B cell (primary cell): ENCODE measurements at places on chromosomes 6 and 20.
A peak's percentile ranks its signal among the peaks of the same experiment; 100 is the strongest.

- peak; percentile 74 for DNase-seq
Measured at GRCh38 chr6:130223508-130223907, 757 bp upstream of the SAMD3 start.

DNA sequence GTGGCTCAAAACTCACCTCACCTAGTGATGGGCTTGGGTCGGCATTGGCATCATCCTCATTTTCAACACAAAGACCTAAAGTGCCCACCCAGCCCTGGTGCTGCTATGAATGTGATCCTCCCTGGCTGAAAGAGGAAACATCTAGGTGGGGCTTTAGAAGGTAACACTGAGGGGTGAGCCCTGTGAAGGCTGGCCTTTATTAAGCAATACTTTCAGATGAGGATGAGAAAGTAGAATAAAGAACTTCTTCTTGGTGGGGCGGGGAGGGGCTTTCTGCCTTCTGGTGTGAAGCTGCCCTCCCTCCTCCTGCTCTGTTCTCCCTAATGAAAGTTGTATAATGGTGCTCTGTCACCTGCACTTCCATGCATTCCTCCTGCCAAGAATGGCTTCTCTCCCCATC lies 133.0 kb upstream of the TRAF3IP2 start:
- peak; percentile 26 for DNase-seq

GRCh38 chr20:689348-689747 lies 13.7 kb upstream of the SCRT2 start:
- DNase-seq, result no peak

GRCh38 chr6:168496139-168496996 lies 55.4 kb downstream of the SMOC2 start:
- DNase-seq, result no peak

DNA sequence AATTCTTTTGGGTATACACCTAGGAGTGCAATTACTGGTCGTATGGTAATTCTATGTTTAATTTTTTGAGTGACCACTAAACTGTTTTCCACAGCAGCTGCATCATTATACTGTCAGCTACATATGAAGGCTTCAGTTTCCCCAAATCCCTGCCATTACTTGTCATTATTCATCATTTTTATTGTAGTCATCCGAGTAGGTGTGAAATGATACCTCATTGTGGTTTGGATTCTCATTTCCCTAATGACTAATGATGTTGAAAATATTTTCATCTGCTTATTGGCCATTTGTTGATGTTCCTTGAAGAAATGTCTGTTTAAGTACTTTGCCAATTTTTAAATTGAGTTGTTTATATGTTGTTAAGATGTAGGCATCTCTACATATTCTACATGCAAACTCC lies 633.6 kb upstream of the IMPG1 start:
- DNase-seq, result no peak

GRCh38 chr20:59412875-59413284 lies 112.5 kb downstream of the EDN3 start:
- DNase-seq, result no peak

- DNase-seq, result peak; percentile 10
Measured at GRCh38 chr6:130575971-130576370, 210.2 kb downstream of the TMEM200A start.

DNA sequence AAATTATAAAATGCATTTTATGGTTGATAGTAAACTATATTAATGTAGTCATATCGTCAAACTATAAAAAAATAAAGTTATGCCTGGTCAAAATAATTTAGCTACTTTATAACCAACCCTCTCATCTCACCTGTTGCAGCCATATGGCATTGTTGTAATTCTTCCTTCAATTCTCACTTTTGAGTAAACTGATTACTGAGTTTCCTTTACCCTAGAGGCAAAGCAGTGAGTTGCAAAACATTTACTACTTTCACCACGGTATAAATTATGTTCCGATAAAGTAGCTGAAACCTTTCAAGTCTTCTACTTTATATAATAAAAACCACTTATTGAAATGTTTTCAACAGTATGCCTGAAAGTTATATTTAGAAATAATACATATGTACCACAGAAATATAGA lies 113.8 kb downstream of the AHI1 start:
- DNase-seq, result no peak

DNA sequence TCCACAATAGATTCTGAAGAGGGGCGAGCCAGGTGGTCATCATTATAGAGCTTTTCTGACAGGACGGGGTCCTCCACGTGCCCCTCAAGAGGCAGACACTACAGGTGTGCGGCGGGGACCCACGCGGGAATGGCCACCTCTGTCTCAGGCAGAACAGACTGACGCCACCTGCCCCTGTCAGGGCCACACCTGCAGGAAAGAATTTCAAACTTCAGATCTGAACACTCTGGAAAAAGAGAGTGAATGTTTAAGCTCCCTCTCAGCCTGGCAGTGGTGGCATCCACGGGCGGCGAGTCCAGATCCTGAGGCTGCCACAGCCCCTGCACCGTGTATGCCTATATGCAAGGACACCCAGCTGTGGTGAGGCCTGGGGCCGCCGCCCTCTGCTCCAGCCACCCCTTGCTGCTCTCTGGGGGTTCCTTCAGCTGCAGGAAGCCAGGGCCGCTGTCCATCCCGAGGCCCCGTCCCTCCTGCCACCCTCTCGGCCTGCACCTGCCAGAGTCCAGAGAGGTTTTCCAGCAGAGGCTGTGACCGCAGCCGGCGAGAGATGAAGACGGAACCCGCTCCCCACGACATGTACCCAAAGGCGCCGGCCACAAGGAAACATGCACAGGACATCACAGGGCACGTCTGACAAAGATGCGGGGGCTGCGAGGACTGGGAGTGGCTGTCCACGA lies 234.9 kb downstream of the ERMARD start:
- DNase-seq, result no peak

GRCh38 chr6:105785066-105785811 lies 300.9 kb upstream of the PRDM1 start:
- DNase-seq, result peak; percentile 11

DNA sequence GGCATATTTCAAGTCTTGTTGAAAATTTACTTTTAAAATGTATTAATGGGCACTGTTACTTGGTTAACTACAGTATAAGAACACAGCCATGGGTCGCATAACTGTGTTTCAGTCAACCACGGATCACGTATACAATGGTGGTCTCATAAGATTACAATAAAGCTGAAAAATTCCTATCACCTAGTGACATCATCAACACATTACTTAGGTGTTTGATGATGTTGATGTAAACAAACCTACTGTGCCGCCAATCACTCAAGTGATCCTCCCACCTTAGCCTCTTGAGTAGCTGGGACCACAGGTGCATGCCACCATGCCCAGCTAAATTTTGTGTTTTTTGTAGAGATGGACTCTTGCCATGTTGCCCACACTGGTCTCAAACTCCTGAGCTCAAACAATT lies 16.7 kb upstream of the ETV7 start:
- no peak for DNase-seq

GRCh38 chr6:51753635-51754034 lies 333.8 kb downstream of the PKHD1 start:
- no peak for DNase-seq

GRCh38 chr20:11050350-11050749 lies 376.6 kb upstream of the JAG1 start:
- no peak for DNase-seq

GRCh38 chr6:136952714-136953260 lies 30.7 kb downstream of the SLC35D3 start:
- DNase-seq, result no peak

DNA sequence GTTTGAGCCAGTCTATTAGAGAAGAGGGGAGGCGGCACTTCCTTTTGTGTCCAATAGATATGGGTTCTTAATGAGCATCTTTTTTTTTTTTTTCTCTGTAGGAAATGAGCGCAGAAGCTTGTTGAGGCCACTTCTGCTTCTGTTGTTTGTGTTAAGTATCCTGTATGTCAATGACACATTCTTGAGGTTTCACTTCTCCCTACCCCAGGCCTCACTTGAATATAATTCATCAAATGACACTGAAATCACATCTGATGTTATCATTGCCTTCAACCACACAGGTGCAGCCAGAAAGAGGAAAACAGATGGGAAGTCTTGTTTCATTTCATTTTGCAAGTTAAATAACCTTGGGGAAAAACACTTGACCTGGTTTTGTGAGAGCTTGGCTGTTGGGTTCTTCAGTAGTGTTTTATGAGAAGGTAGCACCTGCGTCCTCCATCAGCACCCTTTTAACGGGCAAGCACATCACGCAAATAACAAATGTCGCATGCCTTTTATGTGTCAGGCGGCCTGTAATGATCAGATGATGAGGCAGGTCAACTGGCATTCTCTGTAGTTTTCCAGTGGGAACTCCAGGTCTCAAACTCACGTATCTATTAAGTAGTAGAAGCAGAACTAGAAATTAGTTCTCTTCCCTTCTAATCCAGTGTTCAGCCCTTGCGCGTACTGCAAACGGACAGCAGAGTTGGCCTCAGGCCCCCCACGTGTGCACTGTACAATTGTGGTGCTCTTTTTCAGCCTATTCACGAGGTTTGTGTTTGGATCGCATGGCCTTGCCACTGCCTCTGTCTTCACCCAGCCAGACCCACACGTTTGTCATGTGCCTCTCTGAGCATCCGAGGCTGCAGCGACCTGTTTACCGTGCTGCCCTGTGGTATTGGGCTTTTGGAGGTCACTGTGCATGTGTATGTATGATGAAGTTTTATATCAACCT lies 23.5 kb downstream of the PLEKHG1 start:
- DNase-seq, result peak; percentile 95

DNA sequence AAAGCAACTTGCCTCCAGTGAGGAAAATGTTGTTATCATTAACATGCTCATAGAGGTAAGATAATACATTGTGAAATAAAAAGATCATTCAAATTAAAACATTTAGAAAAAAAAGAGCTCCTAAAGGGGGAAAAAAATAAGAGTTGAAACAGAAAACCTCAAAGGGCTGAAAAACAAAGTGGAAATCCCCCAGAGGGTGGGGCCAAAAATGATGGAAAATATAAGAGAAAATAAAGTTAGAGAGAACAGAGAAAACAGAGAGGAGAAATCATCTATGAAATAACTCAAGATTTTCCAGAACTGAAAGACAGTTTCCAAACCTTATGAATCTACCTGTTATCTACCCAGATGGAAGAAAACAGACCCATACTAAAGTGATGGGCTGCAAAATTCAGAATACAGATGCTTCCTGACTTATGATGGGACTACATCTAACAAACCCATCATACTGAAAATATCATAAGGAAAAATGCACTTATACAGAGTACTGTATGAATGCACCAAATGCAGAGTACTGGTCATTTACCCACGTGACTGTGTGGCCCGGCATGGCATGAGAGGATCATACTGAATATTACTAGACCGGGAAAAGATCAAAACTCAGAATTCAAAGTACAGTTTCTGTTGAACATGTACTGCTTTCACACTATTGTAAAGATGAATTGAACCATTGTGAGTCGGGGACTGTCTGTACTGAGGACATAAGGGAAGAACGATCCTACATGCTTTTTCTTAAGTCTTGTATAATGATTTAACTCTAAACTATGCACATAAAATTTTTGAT lies 4.0 kb downstream of the ZBTB24 start:
- peak; percentile 44 for DNase-seq

DNA sequence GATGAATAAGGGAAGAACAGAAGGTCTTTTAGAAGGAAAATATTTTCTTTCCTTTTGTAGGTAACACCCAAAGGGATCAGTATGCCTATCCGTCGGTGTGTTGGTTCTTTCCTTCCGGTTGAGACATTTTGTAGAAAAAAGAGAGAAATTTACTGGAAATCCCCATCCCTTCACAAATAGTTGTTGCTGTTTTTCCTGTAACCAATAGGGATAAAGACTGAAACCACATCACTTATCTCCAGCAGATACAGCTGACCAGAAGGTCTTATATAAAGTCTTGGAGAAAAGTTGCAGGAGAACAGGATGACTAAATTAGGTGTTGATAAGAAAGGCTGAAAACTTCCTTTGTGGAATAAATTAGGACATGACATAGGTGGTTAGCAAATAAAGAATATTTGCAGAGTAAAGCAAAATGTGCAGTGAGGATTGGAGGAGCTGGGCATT lies 14.8 kb upstream of the HLA-DRB1 start:
- peak; percentile 87 for DNase-seq

DNA sequence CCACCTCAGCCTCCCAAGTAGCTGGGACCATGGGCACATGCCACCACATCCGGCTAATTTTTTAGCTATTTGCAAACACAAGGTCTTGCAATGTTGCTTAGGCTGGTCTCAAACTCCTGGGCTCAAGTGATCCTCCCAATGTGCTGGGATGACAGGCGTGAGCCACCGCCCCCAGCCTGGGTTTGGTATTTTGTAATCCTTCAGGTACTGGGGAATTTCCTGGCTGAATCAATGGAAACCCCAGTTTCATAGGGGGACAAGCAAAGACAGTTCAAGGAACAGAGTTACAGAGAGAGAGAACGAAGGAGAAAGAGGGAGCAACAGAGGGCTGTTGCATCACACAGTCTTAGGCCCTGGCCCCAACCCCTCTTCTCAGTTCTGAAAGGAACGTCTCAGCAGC lies 35.7 kb downstream of the RAB44 start:
- DNase-seq, result no peak

GRCh38 chr20:12886618-12887363 lies 122.0 kb upstream of the SPTLC3 start:
- DNase-seq, result no peak

DNA sequence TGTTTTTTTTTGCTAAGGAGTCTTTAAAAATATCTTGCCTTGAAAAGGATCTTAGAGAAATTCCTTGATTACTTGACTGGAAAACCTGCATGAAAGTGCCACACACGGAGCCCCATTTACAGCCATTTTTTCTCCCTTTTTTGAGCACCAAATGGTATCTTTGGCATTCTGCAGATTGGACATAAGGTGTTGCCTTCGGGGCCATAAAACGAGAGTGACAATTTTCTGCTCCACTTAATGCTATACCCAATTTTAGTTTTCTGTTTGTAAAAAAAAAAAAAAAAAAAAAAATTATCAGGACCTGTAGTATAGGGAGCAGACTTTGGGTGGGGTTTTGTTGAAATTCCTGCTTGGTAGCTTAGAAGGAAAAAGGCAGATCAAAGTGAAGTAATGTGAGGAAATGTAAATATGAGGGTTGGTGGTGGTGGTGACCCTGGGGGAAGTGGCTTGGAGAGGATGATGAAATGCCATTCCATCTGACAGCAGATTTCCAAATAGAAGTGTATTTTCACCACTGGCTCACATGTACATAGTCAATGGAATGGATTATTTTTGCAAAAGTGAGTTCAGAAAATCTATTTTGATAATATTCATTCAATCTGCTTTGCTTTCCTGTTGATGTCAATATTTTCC lies 212.1 kb upstream of the SOX4 start:
- no peak for DNase-seq

GRCh38 chr6:107616775-107617174 lies 126.9 kb downstream of the SOBP start:
- DNase-seq, result no peak

DNA sequence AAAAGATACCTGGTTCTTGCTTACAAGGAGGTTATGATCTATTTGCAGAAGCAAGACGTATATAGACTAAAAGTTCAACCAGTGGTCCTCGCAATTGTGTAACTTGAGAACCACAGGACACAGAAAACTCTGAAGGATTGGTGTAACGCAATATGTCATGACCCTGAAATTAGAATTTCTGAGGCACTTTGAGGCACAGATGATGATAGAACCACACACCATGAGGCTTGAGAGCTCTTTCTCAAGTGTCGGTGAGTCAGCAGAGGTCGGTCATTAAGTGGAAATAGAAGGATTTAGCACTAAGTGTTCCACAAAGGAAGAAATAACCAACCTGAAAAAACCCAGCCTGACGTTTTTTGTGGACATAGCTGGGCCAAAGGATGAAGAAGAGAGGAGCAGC lies 15.3 kb upstream of the CCN2 start:
- no peak for DNase-seq

GRCh38 chr6:85568411-85568810 lies 25.2 kb downstream of the SNX14 start:
- no peak for DNase-seq
